ENCODE measurements at places on chromosomes 6 and 20.

DNA sequence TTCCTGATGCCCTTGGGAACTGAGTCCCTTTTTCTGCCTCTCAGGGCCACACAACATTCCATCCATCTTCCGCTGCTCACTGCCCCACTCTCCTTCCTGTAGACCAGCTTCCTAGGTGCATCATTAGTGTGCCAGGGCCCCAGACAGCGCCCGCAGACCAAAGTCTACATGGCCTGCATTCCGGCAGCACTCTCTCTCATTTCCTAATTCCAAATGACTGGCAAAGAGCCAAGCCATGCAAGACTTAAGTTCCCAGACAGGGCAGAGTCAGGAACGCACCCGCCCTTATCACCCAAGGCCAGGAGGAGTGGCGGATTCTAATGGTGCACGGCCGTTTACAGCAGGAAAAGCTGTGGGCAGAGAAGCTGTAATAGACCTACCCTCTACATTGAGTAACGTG, 159.8 kb upstream of the ARID1B start:
- no peak for DNase-seq

DNA sequence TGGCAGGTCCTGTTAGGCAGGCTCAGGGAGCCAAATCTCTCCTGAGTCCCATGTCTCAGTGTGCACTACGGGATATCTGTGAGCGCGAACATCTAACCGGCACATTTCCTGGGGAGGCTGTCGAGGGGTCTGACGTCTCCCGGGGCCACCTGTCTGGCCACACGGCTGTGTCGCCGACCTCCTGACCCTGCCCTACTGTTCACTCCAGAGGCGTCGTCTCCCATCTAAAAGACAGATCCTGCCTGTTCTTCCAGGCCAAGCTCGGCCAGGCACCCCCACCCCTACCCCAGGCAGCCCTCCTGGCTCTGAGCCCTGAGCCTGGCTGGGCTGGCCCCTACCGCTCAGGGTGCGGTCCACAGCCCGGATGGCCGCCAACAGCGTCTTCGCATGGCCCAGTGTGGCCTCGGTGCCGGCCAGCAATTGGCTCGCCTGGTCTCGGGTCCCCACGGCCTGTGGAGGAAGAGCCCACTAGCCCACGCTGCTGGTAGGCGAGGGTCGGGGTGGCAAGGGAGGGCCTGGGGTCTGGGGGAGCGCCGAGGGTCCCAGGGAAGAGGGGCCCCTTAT, 16.6 kb downstream of the ADRM1 start:
- no peak for DNase-seq

GRCh38 chr20:49890471-49891361, 24.6 kb downstream of the SPATA2 start:
- DNase-seq, result no peak

DNA sequence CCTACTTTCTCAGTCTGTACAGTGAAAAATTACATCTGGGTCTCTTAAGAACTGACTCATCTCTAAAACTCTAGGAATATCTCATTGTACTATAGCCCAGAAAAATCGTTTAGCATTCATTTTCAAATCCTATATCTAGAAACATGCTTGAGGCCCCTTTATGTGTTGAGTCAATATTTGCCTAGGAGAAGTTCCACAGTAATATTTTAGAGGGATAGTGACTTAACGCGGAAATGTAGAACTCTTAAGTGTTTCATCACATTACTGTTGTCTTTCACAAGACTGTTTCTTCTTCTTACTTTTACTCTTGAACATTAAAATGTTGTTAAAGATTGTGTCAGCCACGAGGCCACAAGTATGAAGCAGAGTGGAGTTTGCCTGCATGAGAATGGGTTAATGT, 23.0 kb upstream of the MYLIP start:
- DNase-seq, result no peak

GRCh38 chr6:34515473-34516387, 40.4 kb downstream of the SPDEF start:
- DNase-seq, result no peak

DNA sequence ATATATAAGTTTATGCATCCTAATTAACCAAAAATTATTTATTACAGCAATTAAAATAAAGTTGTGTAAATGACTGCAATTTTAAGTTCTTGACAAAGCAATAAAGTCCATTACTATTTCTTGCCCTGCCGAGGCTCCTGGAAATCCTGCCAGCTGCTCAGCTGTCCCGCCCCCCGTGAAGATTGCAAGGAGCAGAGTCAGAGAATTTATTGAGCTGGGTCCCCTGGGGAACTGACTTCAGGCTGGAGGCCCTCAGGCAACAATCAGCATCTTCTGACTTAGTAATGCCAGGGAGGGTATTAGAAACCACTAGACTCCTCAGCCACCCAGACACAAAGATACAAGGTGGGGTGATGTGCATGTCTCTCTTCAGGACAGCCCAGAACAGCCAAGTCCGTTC, 92.3 kb downstream of the EDN3 start:
- no peak for DNase-seq
